M059J (cell line): ENCODE measurements at places on chromosomes 7 and 10.

- no peak for DNase-seq
These were observed 3.0 kb downstream of the HOXA1 start for GRCh38 chr7:27092819-27093110.

DNA sequence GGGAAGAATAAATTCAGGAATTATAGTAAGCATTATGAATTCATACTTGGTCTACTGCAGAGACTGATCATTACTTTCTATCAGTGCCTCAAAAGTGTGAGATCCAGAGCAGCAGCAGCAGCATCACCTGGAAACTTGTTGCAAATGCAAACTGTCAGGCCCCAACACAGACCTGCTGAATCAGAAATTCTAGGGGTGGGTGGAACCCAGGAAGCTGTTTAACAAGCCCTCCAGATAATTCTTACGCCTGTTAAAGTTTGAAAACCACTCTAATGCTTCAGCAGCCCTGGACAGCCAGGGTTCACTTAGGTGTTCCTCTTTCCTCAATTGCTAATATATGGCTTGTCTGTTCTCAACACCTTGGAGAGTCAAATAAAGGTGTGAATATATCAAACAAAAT lies 19.5 kb downstream of the CACUL1 start:
- no peak for DNase-seq

DNA sequence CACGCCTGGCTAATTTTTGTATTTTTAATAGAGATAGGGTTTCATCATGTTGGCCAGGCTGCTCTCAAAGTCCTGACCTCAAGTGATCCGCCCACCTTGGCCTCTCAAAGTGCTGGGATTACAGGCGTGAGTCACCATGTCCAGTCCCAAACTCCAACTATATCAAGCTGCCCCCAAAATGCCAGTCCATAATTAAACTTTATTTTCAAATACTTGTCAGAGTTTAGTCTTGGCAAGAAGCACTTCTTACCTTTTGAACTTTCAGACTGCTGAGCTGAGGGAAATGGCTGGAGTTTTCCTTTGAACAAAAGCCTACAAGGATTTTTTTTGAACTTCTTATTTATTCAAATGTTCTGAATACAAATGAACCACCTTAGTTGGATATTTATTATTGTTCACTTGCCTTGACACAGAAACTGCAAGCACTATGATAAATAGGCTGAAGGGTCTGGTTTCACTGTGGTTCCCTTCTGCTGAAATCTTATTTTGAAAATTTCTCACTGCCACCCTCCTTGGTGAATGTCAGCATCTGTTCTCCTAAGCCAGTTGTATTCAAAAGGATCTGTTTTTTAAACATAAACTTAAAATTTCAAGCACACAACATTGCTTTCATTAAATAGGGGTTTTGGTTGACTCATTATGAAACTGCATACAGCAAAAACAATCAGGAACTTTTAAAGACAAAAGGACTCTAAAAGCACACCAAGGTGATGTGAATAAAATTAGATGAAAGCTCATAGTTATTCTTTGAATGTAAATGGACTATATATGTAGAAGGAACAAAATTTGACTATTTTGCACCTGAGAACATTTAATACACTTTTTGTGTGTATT lies 101.7 kb upstream of the SLC26A5 start:
- DNase-seq: peak; percentile 51

- DNase-seq: no peak
These were observed 94.7 kb upstream of the LYZL2 start for GRCh38 chr10:30724296-30724695.

GRCh38 chr7:69608878-69609277 lies 10.6 kb downstream of the AUTS2 start:
- no peak for DNase-seq
